Left lung (tissue), 14 donors: ENCODE measurements at places on chromosomes 6 and 20. TPM values are rescaled to one million over a fixed set of nuclear protein-coding genes. Genes with fewer than 3 reads are reported as not detected.

Gene TMEM14C
- 148 TPM for polyA plus RNA-seq

GRCh38 chr20:41334036-41334435 is 6.6 kb upstream of the LPIN3 start:
- DNase-seq = no peak

Gene DNMT3B
- polyA plus RNA-seq = 6.4 TPM

Gene FAM120B
- polyA plus RNA-seq = 37.0 TPM

Gene TNFRSF6B
- 2.2 TPM for polyA plus RNA-seq

- no peak for DNase-seq
Observed at GRCh38 chr6:135527960-135528249, 30.4 kb upstream of the AHI1 start.

Gene TBP
- polyA plus RNA-seq = 23.3 TPM

Gene TMEM244
- polyA plus RNA-seq = not detected

DNA sequence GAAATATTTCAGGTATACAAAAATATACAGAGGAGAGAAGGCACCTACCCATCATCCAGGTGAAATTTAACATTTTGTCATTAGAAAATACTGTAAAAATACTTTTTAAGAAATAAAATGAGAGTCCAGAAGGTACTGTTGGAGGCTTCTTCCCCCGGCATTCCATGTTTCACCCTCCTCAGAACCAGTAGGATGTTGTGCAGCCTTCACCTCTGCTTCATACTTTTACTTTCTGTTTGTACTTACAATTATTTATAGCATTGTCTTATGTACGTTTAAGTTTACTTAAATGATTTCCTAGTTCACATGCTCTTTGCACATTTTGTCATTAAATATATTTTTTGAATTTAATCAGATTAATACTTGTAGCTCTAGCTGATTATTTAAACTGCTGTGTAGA is 30.9 kb downstream of the TMEM200A start:
- DNase-seq = no peak

Gene SNPH
- polyA plus RNA-seq = 2.2 TPM

DNA sequence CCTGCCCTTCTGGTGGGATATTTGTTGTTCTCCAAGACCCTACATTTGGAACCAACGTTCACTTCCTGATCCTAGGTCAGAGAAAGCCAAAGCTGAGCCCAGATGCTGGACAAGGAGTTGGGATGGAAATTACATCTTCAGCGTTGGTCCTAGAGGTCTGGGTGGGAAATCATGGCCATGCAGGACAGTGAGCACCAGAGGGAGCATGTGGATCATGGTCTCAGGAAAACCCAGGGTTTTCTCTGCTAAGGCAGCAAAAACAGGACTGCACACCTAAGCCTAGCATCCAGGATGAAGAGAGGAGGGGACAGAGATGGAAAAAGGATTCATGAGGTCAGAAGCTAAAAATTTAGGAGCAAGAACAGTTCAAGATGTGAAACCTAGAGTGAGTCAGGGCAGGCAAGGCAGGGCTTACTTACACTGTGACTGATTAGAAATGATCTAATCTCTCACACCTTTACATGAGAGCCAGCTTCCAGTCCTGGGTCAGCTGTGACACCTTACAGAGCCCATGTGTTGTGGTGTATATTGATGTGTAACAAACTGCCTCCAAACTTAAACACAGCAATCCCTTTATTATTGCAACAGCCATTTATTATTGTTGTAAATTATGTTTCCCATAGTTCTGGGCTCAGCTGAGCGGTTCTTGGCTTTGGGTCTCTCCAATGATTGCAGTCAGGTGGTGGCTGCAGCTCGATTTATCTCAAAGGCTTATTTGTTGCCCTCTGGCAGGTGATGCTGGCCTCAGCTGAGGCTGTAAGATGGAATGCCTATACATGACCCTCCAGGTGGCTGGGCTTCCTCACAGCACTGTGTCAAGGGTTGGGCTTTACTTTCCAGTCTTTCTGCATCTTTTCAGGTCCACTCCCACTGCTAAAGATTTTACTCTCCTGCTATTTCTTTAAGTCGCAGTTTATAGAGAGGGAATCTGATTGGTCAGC is 6.5 kb downstream of the C20orf202 start:
- DNase-seq = no peak

DNA sequence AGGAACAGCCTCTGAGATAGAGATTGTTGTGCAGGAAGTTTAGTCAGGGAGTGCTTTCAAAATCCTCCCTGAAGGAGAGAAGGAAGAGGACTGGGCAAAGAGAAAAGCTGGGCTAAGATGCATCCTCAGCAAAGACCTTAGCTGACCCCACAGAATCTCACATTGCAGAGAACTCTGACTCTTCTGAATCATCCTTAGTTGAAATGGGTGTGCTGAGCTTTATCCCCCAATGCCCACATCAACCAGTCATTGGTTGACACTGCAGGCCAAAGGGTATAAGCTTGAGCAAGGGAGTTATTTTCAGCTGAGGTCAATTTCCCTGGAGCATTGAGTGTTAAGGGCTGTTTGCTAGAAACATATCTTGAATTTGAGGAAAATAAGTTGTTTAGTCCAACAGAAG is 732.2 kb downstream of the CBLN4 start:
- no peak for DNase-seq

- no peak for DNase-seq
Observed at GRCh38 chr6:74690365-74690764, 515.5 kb downstream of the COL12A1 start.

Gene IL20RA
- 3.2 TPM for polyA plus RNA-seq

Gene SLC22A3
- 42.9 TPM for polyA plus RNA-seq

Gene ANKEF1
- 5.3 TPM for polyA plus RNA-seq
